Left hindlimb (tissue), 1 donor: ENCODE measurements at places on chromosomes 5 and 9.

DNA sequence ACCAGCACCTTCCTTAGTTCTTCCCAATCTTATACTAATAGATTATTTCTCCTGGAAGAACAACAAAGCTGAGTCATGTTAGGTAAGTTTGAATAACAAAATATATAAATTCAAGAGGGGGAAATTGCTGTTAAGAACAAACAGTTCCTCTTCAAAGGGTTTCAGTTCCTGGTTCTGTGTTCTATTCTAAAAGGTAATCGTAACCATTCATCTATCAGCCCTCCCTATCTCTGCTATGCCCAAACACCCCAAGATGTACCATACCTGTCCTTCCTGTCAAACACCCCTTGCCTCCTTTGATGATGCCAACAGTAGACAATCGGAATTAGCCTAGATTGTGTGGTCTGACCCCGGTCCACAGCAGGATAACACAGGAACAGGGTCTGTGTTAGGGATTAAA is 4.2 kb upstream of the RNF180 start:
- no peak for DNase-seq

- no peak for DNase-seq
Observed at GRCh38 chr9:120718316-120718715, 4.0 kb upstream of the MEGF9 start.

GRCh38 chr5:137716337-137716736 is 19.6 kb downstream of the KLHL3 start:
- DNase-seq = no peak

DNA sequence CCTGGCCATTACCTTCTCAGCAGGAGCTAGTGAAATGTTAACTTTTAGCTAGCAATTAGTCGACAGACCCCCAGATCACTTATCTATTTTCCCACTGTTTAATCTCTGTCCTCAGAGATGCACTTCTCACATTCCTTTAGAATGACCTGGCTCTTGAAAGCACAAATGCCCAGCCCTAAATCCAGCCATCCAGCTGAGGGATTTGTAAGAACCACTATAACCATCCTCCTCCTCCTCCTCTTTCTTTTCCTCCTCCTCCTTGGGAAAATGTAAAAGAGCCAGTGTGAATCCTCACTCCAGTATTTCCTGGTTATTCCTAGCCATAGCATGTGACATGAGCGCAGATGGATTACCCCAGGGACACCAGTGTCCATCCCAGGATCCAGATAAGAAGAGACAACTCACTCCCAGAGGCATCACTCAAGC is 124.3 kb downstream of the ENC1 start:
- DNase-seq = no peak

- peak; percentile 79 for DNase-seq
Observed at GRCh38 chr9:134130503-134131375, 5.1 kb upstream of the WDR5 start.

GRCh38 chr9:137268538-137269201 is 8.9 kb upstream of the TOR4A start:
- DNase-seq = no peak

- DNase-seq = no peak
Observed at GRCh38 chr5:60700416-60700757, 421 bp upstream of the DEPDC1B start.

GRCh38 chr9:10562581-10563343 is 50.0 kb downstream of the PTPRD start:
- DNase-seq = no peak

GRCh38 chr9:72044095-72044494 is 16.3 kb downstream of the C9orf57 start:
- DNase-seq = no peak

- no peak for DNase-seq
Observed at GRCh38 chr5:169216866-169217265, 84.1 kb downstream of the SLIT3 start.

DNA sequence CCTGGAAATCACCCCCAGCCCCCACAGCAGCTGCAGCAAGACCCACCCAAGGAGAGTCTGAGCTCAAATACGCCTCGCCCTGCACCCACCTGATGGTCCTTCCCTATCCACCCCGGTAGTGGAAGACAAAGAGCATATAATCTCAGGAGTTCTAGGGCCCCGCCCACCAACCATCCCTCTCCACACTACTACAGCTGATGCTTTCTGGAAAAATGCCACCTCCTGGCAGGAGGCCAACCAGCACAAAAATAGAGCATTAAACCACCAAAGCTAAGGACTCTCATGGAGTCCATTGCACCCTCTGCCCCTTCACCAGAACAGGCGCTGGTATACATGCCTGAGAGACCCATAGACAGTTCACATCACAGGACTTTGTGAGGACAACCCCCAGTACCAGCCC is 22.5 kb upstream of the NIPSNAP3A start:
- no peak for DNase-seq

DNA sequence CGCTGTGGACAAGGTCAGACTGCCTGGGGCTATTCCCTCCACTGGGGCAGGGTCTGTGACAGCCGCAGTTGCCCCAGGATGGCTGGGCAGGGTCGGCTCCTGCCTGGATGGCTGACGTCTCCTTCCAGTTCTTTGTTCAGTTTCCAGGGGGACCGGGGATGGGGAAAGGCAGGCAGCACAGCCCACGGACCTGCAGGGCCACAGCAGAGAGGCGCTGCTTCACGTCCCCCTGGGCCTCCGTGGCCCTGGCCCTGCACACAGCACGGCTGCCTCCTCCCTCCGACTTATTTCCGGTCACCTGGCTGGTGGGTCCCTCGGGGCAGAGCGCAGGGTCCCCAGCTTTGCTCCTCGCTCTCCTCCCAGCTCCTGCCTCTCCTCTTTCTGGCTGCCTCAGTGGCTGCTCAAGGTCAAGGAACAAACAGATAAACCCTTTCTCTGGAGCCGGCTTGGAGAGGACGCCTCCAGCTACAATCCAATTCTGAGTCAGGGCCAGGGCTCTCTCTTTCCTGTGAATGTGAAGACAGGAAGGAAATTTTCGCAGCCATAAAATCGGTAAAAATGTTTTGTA is 169.7 kb downstream of the C9orf50 start:
- no peak for DNase-seq

- DNase-seq = no peak
Observed at GRCh38 chr9:136433849-136434579, 5.6 kb downstream of the INPP5E start.

DNA sequence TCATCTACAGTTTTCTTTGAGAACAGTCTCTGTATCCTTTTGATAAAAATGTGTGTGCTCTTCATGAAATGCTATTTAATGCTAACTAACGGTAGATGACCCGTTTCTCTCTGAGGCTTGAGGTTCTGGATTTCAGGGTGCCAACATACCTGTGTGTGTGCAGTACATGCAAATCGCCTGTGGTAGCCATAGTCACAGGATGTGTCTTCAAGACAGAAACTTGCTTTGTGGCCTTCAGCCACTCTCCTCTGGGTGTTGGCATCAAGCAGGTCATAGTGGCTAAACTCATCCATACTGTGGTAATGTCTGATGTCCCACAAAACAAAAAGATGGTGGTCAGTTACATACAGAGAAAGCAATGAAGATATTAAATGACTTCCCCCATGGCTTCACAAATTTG is 4.2 kb downstream of the LOX start:
- DNase-seq = no peak

DNA sequence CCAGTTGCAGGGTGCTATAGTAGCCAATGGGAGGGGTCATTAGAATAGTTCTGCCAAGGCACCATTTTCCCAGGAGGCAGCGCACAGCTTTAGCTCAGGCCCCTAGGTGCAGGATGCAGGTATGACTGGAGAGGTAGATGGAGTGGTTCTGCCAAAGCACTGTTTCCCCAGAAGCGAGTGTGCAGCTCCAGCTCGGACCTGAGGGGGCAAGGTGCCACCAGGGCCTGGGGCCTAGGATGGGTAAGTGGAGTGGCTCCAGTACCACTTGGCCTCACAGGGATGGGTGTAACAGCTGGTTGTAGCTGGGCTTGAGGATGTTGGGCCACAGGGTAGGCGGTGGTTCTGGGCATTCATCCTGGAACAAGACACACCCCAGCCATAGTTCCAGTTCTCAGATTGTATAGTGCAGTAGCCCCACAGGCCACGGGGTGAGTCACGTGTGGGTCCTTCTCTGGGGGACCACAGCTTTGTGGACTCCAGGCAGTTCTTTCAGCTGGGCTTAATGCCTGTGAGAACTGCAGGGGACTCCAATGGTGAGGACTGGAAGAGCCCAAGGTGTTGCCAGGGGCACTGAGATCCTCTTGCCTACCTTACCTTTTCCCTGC is 185.5 kb upstream of the ANKH start:
- DNase-seq = no peak

- DNase-seq = no peak
Observed at GRCh38 chr9:69768716-69769115, 8.9 kb upstream of the PTAR1 start.

DNA sequence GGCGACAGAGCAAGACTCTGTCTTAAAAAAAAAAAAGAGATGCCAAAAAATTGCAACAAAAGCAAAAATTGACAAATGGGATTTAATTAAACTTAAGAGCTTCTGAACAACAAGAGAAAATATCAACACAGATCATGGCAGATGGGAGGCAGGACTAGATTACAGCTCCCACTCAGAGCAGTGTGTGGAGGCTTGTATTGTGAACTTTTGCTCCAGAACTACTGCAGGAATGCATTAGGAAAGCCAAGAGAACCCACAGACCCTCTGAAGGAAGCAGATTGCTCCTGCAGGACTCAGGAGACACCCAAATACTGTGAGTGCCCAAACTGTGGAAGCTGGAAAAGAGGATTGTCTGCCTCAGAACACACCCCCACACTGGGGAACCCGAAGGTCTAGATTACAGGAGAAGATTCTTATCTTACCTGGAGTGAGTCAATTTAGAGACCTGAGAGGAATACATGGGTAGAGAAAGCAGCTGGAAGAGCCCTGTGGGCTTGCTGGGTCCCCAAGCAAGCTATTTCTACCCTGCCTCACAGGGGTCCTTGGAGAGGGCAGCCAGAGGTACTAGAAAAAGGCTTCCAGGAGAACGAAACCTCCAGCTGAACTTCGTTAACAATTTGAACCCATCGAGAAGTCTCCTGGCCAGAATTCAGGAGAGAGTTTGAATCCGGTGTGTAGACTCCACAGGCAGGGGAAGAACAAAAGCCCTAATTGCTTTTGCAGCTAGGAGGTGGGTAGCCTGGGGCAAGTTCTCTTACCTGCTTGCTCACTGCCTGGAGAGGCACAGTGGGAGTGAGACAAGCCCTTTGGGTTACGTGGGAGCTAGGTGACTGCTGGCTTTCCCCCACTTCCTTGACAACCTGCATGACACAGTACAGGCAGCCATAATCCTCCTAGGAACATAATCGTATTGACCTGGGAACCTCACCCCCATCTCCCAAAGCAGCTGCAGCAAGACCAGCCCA is 593.4 kb upstream of the RGMB start:
- no peak for DNase-seq
